ENCODE measurements at places on chromosomes 3 and 15.

GRCh38 chr3:46861605-46862368 is 1.5 kb downstream of the MYL3 start:
- no peak overlapping the region for H3K4me3 ChIP-seq
- H3K27me3 ChIP-seq: no peaks in the 10 kb centered on the region
- DNase-seq: no peak
- H3K36me3 ChIP-seq: no peaks in the 10 kb centered on the region
- no peaks in the 10 kb centered on the region for H3K4me1 ChIP-seq

DNA sequence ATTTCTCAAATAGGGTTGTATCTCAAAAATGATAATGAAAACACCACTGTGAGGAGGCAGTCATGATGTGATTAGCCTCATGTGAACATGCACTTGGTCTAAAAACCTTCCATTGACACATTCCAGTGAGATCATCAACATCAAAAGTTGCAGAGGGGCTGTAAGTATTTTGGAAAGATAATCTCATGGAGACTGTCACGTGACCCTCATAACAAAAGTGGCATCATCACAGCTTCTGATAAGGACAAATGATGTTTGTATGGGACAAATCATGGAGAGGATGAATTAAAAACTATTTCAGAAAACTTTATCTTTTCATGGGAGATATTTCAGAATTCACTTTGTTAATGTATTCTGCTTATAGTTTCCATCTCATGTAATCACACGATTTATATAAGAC is 203.1 kb upstream of the NDN start:
- H3K4me1 ChIP-seq: no peaks in the 10 kb centered on the region
- H3K27ac ChIP-seq: no peak overlapping the region
- no peak for DNase-seq
- H3K27me3 ChIP-seq: no peaks in the 10 kb centered on the region
- no peaks in the 10 kb centered on the region for H3K36me3 ChIP-seq

DNA sequence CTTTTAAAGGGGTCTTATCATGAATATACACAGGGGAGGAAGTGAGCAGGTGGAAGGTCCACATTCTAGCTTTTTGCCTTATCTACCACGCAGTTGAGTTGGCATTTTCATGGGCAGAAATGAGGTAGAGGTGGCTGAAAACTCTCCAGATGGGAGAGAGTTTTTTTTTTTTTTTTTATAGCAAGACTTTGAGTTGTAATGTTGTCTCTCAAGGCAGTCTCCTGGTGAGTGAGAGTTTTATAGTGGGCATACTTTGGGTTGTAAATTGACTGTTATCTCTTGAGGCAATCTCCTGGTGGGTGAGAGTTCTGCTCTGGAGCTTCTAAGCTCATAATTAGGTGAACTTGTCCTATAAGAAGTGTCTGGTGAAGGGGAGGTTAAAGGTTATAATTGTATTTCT is 191.7 kb upstream of the NAALADL2 start:
- no peaks in the 10 kb centered on the region for H3K27me3 ChIP-seq
- no peaks in the 10 kb centered on the region for H3K36me3 ChIP-seq
- no peak overlapping the region for H3K27ac ChIP-seq
- H3K4me1 ChIP-seq: no peaks in the 10 kb centered on the region

GRCh38 chr15:79257454-79257853 is 25.1 kb upstream of the ANKRD34C start:
- no peaks in the 10 kb centered on the region for H3K4me1 ChIP-seq
- H3K27ac ChIP-seq: no peak overlapping the region
- H3K27me3 ChIP-seq: no peaks in the 10 kb centered on the region
- H3K4me3 ChIP-seq: no peak overlapping the region
- DNase-seq: no peak

DNA sequence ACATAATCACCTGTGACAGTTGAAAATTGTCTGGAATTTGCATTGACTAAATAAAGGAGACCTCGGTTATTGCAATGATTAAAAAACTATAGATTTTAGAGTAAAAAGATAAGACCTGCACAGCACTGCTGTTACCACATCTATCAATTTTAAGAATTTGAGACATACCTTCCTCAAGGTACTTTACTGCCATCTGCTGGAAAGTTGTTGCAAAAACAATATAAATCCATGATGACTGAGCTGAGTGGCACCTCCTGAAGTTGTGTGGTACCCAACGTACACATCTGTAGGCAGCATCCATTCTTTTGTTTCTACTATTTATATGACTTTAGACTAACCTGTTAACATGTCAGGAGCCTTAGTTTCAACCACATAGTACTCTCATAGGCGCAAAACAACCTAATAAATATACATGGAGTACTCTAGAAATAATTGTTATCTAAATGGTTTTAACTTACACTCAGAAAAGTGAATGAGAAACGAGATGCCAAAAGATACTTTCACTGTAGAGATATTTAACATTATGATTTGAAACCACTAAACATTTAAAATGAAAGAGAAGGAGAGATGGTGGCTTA is 106.7 kb downstream of the GHSR start:
- H3K4me1 ChIP-seq: no peaks in the 10 kb centered on the region
- H3K27ac ChIP-seq: no peak overlapping the region
- peaks cover 5% of the 10 kb centered on the region for H3K36me3 ChIP-seq
- DNase-seq: no peak
- H3K4me3 ChIP-seq: no peak overlapping the region
- no peaks in the 10 kb centered on the region for H3K27me3 ChIP-seq

DNA sequence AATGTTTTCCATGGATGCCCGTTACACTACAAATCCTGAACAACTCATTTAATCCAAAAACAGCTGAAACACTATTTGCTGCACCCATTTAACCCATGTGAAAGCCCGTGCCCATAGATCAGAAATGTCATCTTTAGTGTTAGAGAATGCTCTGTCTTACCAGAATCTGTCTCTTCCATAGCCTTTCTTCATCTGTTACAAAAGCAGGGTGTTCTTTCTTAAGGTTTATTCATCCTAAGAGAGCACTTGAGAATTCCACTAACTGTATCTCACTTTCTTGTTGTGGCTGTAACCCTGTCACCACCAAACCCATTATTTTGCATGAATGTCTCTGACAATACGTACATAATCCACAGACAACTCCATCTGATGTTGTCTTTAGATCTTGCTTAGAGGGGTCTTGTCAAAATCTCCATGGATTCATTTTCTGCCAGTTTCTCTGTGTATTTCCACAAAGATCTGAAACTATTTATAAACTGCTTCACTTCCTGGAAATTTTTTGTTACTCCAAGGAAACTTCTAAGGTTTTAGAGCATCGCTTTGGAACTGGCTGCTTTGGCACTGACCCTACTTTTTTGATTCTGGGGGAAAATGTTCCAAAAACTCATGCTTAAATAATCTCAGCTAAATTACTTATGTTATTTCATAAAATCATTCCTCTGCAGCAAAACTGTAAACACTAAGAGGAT is 167.8 kb upstream of the CCDC54 start:
- DNase-seq: no peak

GRCh38 chr3:170383567-170383966 is 26.1 kb downstream of the SKIL start:
- no peaks in the 10 kb centered on the region for H3K27me3 ChIP-seq
- H3K4me3 ChIP-seq: no peak overlapping the region
- H3K27ac ChIP-seq: no peak overlapping the region
- no peak for DNase-seq
- H3K4me1 ChIP-seq: no peaks in the 10 kb centered on the region
- peaks cover 5% of the 10 kb centered on the region for H3K36me3 ChIP-seq

DNA sequence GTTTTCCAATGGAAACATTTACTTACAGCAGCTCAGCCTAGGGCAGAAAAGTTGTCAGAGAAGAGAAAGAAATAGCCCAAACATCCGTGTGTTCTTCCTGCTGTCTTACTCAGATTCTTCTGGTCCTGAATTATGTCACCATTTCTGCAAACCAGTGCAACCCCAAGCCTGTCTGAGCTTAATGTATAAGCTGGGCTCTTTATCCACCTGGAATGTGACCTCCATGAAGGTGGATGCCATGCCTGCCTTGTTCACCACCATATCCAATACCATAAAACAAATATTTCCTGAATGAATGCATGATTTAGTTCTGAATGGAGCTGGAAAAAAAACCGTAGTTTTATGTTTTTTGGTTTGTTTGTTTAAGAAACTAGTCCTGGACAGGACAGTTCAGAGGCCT is 150.9 kb downstream of the RYR3 start:
- no peak overlapping the region for H3K27ac ChIP-seq
- no peak overlapping the region for H3K4me3 ChIP-seq
- no peaks in the 10 kb centered on the region for H3K27me3 ChIP-seq
- H3K4me1 ChIP-seq: no peaks in the 10 kb centered on the region

GRCh38 chr3:128618398-128618726 is 32.3 kb downstream of the RPN1 start:
- peak overlapping the region; percentile 90 for H3K4me3 ChIP-seq
- peaks cover 11% of the 10 kb centered on the region for H3K36me3 ChIP-seq

DNA sequence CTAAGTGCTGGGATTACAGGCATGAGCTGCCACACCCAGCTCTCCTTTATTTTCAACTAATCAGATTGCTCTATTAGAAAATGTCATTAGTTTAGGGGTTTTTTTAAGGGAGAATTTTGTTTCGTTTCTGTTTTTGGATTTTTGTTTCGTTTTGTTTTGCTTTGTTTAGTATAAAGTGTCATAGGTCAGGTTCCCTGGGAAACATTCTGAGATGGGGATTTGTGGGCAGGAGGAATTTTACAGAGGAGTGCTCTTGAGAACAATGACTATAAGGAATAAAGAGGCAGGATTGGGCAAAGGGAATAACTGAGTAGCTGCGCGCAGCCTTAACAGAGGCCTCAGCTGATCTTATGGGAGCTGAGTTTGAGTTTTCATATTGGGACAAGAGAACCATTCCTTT is 86.8 kb upstream of the NR2F2 start:
- no peaks in the 10 kb centered on the region for H3K4me1 ChIP-seq
- no peak for DNase-seq
- H3K4me3 ChIP-seq: no peak overlapping the region
- H3K36me3 ChIP-seq: no peaks in the 10 kb centered on the region

DNA sequence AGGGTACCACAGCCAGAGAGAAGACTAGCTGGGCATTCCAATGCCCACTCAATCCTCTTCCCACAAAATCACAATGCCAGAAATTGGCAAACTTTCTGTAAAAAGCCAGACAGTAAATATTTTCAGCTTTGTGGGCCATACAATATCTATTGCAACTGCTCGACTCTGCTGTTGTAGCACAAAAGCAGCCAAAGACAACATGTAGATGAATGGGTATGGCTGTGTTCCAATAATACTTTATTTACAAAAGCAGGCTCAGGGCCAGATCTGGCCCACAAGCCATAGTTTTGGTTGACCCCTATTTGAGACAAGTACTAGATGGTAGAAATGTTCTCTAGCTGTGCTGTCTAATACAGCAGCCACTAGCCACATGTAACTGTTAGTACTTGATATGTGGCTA is 330.9 kb downstream of the ERC2 start:
- H3K27ac ChIP-seq: no peak overlapping the region
- H3K4me1 ChIP-seq: no peaks in the 10 kb centered on the region
- H3K36me3 ChIP-seq: no peaks in the 10 kb centered on the region
- no peak overlapping the region for H3K4me3 ChIP-seq
- DNase-seq: no peak

DNA sequence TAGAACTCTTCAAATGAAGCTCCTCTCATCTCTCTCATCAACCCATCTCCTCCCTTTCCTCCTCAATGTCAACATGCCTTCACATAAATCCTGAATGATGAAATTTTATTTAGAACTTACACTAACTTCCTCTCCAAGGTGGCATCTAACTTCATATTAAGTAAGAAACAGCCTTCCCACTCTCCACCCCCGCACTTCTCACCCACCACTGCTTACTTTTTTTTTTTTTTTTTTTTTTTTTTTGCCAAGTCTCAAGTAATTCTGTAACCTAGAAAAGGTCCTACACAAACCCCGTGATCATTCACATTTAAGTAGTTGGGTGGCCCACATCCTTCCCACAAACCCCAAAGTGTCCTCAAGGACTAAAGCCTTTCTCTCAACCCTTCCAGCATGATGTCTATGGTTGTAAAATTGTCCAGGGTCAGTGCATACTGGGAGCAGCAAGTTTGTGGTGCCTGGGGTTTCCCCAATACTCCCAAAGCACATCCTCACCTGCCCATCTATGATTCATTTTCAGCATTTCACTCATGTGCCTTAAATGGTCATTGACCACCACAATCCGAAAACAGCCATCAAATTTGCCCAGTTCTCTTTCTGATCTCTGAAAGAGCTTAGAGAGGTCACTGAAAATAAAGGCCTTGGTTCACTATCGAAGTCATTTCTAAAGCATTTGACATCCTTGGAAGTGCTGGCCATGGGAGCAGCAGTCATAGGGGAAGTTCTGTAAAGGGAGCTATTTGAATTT is 47.2 kb downstream of the CD86 start:
- no peaks in the 10 kb centered on the region for H3K36me3 ChIP-seq
- no peaks in the 10 kb centered on the region for H3K4me1 ChIP-seq
- H3K27me3 ChIP-seq: no peaks in the 10 kb centered on the region
- no peak overlapping the region for H3K4me3 ChIP-seq
- H3K27ac ChIP-seq: no peak overlapping the region

DNA sequence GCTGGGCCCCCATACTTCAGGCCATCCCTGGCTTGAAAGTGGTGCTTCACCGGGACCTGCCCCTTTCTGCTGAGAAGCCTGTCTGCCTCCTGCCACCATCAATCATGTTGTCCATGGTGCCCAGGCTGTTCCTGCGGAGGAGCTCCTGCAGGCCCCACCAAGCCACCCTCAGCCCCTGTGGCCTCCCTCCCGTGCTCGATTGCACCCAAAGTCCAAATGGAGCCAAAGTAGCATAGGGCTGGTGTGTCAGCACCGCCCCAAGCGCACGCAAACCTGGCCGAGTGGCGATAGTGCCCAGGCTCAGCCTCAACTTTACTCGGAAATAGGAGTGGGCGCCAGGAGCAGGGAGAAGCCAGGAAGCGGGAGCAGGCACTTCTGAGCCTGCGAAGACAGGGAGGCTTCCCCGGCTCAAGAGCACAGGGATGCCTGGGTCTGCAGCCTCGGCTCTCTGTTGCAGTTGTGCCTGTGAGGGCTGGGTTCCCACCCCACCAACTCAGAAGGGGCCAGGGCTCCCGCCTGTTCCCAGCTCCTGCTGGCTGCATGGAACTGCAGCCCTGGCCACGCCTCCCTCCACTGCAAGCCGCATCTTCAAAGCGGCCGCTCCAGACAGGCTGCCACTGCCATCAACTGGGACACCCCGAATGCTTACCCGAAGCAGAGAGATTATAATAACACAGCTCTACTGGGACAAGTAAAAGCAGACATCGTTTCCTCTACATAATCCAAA is 203.0 kb downstream of the ARRDC4 start:
- no peak for DNase-seq
- H3K27me3 ChIP-seq: no peaks in the 10 kb centered on the region
- H3K36me3 ChIP-seq: no peaks in the 10 kb centered on the region
- H3K4me3 ChIP-seq: no peak overlapping the region
- no peak overlapping the region for H3K27ac ChIP-seq

- DNase-seq: no peak
Measured at GRCh38 chr3:187040516-187041361, 98.6 kb downstream of the RPL39L start.

DNA sequence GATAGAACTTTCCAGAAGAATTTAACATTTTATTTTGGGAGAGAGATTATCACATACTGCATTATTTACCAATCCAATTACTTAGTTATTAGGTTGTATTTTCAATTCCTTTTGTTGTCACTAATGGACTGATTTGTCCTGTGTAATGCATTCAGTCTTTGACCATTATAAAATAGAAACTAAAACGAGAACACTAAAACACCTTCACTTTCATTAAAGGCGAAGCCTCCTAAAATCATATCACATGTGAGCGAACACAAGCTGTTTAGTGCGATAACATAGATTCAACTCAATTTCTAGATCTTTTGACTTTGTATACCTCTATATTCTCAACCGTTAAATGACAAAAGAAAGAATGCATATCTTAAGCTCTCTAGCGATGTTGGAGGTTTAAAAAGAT is 253.4 kb downstream of the VGLL3 start:
- H3K4me1 ChIP-seq: no peaks in the 10 kb centered on the region
- H3K27ac ChIP-seq: no peak overlapping the region
- no peak overlapping the region for H3K4me3 ChIP-seq
- H3K27me3 ChIP-seq: no peaks in the 10 kb centered on the region
- no peaks in the 10 kb centered on the region for H3K36me3 ChIP-seq
- DNase-seq: no peak
